NCI-H1694 treated with DMSO at 0.1 percent for 48 hours (cell line): ENCODE measurements at places on chromosomes 7 and 10.

GRCh38 chr10:8171008-8171407 lies 116.5 kb downstream of the GATA3 start:
- DNase-seq, result no peak

GRCh38 chr10:17415046-17415658 lies 39.2 kb downstream of the ST8SIA6 start:
- no peak for DNase-seq

GRCh38 chr10:95440756-95441546 lies 120.2 kb downstream of the SORBS1 start:
- peak; percentile 12 for DNase-seq

DNA sequence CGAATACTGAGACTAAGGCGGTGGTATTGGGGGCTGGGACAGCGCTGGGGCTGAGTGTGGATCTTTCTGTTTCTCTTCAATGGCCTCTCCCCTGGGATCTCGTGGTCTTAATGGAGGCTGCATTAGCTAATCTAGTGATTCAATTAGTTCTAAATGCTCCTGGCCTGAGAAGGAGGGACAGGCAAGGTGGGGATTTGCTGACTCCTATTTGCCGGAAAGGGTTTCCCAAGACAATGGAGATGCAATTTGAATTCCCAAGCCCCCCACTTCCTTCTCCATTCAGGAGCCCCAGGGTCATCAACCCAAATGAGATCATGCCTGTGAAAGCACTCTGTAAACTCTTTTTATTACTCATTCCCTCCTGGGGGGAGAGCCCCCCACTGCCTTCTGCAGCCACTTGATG lies 111.7 kb upstream of the PLXNA4 start:
- no peak for DNase-seq

GRCh38 chr10:60964257-60965235 lies 20.6 kb upstream of the RHOBTB1 start:
- DNase-seq, result peak; percentile 86

DNA sequence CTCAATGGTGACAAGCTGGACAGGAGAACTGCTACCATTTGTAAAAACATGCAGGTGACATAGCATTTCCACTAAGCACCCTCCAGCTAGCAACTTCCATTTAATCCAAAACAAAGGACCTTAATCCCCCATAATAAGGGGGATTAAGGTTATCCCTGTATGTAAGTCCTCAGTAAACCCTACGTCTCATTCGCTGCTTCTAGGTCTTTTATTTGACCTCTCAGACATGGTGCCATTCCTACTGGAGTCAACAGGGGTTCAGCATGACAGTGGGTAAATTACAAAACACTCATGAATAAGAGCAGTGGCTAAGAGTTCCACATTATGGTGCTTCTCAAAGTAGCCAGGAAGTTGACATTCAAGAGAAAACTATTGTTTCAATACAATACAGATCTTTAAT lies 121.8 kb upstream of the CAV2 start:
- DNase-seq, result no peak

- DNase-seq, result no peak
Observed at GRCh38 chr10:69419096-69419743, 2.5 kb upstream of the TACR2 start.

- no peak for DNase-seq
Observed at GRCh38 chr7:39130857-39131526, 153.3 kb downstream of the POU6F2 start.

GRCh38 chr10:128411643-128412042 lies 285.4 kb upstream of the MKI67 start:
- no peak for DNase-seq

GRCh38 chr7:2956526-2957368 lies 86.9 kb downstream of the CARD11 start:
- DNase-seq, result no peak

GRCh38 chr7:91771394-91771793 lies 109.1 kb downstream of the MTERF1 start:
- no peak for DNase-seq

GRCh38 chr10:124830445-124830844 lies 28.8 kb downstream of the ABRAXAS2 start:
- no peak for DNase-seq

- no peak for DNase-seq
Observed at GRCh38 chr10:102914781-102915180, 3.3 kb upstream of the CNNM2 start.

DNA sequence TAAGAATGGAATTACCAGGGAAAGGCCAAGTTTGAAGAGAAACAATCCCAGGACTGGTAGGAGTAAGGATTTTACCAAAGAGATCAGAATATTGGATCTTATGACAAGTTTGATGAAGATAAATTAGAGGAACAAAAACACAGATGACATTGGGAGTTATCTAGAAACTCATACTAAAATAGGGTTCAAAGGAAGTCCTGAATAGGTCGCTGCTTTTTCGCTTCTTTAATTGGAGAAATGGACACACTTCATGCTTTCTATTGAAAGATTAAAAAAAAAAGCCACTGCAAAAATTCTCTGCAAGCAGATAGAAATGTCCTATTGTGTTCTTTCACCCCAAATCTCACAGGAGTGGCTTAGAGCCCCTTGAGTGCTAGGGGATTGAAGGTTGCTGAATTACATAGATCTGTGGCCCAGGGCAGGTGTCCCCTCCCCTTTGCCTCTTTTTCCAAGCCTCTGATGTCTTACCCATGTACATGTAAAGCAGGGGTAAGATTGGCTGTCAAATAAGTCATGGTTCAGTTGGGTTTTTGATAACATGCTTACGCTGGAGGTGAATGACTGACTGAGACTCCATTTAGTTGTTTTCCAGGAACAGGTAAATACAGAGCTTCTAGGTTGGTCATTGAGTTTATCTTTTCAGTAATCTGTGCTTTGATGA lies 152.0 kb downstream of the OR13A1 start:
- DNase-seq, result no peak

- no peak for DNase-seq
Observed at GRCh38 chr7:156602283-156602682, 38.3 kb upstream of the RNF32 start.

DNA sequence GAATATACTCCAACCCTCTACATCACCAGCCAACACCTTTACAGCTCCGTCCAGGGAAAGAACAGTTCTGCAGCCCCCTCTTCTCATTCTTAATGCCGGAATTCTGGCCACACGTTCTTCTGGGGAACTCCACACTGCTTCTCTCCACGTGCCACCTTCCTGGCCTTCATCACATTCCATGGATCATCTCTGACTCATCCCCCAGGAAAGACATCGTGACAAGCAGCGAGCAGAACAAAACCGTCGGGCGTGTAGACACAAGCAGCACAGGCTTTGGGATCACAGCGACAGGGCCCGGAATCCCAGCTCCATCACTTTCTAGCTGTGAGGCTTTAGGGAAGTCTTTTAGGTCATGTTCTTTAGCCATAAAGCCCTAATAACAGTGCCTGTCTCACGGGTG lies 590.3 kb upstream of the FOXK1 start:
- DNase-seq, result no peak

DNA sequence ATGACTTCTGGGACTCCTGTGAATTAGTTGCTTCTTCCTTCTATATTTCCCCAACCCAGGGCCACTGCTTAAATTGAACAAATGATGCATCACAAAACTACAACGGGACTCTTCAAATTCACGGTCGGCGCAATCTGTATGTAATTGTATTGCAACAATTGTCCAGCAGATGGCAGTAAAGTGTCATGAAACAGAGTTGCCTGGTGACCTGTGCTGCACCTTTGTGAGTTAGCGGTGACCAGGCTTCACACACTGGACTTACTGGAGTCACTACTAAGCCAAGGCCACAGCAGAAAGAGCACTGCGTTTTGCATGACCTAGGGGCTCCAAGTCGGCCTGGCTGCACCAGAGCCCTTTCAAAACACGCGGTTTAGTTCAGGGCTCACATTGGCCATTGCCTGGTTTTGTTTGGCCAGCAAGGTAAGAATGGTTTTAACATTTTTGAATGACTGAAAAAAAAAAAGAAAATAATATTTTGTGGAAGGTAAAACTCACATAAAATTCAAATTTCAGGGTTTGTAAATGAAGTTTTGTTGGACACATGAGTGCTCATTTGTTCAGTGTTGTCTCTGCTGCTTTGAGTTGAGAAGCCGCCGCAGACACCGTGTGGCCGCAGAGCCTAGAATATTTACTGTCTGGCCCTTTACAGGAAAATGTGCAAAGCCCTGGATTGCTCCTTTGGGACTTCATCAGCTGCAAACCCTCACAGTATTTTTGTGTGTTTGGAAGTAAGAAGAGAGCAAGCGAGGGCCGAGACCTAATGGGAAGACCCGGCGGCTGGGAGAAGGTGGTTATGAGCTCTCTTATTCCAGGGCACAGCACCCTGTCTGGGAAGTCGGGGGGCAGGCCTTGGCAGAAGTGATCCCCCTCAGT lies 23.2 kb upstream of the ZNF32 start:
- DNase-seq, result peak; percentile 19

GRCh38 chr7:139139150-139139549 lies 29.6 kb upstream of the ZC3HAV1 start:
- DNase-seq, result no peak

DNA sequence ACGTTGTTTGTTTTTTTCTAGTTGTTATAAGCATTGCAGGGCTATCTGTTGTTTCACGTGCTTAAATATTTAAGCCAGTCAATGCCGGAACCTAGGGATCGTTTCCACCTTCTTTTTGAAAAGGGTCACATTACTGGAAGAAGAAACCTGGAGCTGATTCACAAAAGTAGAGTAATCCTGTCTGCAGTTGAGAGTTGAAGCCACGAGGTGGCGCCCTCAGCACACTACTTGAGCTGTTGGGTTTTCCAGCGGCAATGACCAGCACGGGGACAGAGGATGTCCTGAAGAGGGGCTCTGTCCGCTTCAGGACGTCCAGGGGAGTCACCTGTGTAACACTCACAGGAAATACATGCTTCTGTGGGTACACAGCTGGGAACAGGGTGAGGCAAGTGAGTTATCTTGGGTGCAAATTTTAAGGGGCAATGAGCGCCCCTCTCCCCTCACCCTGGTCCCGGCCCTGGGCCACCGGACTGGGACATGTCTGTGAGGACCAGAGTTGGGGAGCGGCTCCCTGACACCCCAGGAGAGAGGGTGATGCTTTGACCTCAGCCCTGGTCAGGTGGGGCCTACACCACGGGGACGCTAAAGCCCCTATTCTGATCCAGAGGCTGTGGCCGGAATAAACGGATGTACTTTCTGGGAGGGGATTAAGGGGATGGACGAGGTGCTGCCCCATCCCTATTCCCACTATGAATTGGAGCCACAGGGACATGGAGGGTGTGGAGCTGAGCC lies 26.3 kb upstream of the WDFY4 start:
- DNase-seq, result peak; percentile 32

DNA sequence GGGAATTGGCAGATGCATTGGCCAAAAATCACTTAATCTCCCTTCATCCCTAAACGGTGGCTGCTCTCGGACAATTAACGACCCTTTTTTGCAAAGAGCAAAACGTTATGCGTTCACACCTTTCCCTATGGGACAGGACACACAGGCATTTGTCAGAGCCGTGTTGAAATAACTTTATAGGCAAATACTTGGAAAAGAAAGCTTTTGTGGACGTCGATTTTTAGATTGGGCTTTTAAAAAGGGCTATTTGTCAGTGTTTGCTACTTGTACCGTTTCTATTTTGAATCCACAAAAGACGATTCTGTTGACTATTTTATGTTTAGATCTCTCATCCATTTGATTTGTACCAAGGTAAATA lies 245.6 kb downstream of the SLC25A13 start:
- DNase-seq, result peak; percentile 30

DNA sequence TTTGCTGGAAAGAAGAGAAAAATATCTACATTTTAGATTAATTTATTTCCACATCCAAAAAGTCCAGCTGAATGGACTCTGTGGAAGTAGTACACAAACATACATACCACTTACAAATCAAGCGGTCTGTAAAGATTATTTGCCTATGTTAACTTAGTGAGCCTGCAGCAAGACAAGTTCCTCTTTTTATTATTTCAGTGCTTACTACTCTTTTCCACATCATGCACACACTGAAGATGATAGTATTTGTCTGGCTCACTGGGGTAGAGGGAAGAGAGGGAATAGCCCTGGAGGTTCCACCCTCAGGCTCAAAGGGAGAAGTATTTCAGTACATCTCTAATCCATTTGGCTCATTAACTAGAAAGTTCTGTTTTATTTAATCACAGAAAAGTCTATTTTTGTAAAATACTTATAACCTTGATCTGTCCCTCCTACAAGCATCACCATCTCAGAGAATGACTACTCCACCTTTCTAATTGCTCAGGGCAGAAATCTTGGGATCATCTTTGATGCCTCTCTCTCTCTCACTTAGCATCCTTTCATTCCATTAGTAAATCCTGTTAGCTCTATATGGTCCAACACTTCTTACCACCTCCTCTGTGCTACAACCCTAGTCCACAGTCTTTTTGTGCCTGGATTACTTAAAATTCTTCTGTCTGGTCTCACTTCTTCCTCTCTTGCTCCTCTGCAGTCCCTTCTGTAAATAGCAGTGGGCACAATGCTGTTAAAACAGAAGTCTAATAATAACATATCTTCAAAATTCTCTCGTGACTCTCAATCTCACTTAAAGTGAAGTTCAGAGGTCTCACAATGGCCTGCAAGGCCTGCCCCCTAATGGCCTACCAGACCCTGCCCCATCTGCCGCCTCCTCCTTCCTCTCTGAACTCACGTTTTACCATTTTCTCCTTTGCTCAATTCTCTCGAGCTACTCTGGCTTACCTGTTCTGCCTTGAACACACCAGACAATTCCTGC lies 64.3 kb upstream of the CCDC6 start:
- DNase-seq, result no peak

- no peak for DNase-seq
Observed at GRCh38 chr7:127776776-127777386, 124.9 kb downstream of the SND1 start.

DNA sequence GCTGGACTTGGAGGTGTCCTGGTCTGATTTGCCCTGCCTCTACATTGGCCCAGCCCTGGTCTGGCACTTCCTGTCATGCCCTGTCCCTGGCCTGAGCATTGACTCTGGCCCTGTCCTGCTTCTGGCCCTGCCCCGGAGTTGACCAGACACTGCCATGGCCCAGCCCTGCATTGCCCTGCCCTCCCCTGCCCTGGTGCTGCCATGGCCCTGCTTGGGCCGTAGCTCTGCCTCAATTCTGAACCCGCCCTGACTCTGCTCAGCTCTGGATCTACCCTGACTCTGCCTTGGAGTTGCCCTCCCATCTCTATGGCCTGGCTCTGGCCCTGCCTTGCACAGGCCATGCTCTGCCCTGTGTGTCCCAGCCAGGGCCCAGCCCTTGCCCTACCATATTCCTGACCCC lies 647.1 kb downstream of the ZNF37A start:
- no peak for DNase-seq

DNA sequence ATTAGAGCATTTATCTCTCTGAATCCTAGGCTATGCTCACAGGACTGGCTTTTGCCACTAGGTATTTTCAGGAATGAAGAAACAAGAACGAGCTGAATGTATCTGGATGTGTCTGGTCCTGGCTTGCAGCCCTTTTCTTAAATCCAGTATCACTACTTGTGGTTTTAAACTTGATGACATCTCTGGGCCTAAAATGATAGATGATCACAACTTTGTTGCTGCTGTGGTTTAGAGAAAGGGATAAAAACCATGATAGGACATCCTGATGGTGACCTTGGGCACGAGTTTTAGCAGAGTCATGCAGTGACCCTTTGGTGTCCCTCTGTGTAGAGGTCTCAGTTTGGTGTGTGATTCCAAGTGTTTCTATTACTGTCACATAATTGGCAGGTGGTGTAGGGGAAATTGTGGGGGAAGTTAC lies 31.7 kb upstream of the SEMA3C start:
- DNase-seq, result no peak
